ENCODE measurements at places on chromosomes 3 and 15. TPM values are rescaled to one million over a fixed set of nuclear protein-coding genes. Genes with fewer than 3 reads are reported as not detected.
A peak's percentile ranks its signal among the peaks of the same experiment; 100 is the strongest.

DNA sequence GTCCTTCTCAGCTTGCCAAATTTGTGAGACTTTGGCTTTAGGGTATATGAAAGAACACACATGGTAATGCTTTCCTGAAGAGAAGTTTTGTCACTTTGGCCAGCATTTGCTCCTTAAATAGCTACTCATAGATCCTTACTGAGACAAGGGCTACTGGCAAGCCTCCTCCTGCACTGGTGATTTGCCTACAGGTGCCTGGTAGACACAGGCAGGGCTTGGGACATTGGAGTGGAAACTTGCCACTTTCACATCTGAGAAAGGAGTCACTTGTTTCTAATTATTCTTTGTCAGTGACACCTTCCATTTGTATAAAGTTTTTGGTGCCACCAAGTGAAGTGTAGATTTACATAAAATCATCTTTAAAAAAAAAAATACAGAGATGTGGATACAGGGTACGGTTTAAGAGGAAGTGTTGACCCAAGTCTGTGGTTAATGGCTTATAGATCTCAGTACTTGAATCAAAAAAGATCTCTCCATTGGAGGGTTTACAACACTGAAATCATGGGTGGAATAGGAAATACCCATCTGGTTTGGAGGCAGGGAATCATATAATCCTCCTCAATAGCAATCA lies 132.8 kb upstream of the GADL1 start:
- no peak for DNase-seq

DNA sequence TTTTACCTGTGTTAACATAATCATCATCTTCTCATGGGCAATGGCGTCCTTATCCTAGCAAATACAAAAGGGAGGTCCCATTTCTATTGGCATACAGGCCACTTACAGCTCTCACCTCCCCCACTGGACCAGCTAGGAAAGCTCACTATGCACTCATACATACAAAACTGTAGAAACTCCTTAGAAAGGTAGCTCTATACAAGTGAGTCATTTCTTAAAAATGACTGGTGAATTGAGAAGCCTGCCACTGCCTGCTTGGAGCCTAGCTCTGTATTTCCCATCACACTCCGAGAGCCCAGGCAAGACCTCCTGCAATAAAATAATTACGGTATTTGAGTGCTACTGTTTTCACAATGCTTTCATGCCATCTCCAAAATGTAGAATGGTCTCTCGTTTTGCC lies 321.8 kb downstream of the ULK4 start:
- no peak for DNase-seq

SERPINI2 gene
- 0.41 TPM for total RNA-seq

DNA sequence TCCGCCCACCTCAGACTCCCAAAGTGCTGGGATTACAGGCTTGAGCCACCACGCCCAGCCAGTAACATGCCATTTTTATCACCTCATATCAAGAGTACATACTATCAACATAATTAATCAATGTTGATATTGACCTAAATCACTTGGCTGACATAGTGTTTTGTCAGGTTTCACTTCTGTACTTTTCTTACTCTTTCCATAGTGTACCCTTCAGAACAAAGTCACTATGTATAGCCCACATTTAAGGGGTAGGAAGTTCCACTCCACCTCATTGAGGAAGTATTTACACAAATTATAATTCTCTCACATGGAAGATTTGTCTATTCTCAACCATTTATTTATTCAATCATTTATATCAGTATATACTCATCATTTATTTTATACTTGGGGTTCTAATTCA lies 145.2 kb downstream of the STAG1 start:
- DNase-seq = no peak

GRCh38 chr3:177449360-177450006 lies 252.2 kb upstream of the TBL1XR1 start:
- no peak for DNase-seq

DNA sequence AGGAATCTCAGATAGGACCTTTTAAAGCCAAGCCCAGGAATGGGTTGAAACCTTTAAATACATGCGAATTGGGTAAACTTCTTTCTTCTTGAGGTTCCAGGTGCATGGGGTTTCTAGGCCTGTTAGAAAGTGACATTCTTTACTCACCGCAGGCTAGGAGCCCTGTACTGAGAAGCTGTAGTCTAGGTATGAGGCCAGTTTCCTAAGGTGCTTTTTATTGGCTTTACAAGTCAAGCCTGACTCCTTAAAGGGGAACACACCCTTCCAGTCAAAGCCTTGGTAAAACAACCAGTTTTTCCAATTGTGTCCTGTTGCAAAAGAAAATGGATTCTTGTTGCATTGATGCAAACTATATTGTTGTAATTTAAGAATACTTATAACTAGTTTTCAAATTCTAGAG lies 76.1 kb upstream of the ATP11B start:
- DNase-seq = no peak

TNFAIP8L3 gene
- total RNA-seq = 6.0 TPM

ZNF860 gene
- total RNA-seq = 0.08 TPM

DNA sequence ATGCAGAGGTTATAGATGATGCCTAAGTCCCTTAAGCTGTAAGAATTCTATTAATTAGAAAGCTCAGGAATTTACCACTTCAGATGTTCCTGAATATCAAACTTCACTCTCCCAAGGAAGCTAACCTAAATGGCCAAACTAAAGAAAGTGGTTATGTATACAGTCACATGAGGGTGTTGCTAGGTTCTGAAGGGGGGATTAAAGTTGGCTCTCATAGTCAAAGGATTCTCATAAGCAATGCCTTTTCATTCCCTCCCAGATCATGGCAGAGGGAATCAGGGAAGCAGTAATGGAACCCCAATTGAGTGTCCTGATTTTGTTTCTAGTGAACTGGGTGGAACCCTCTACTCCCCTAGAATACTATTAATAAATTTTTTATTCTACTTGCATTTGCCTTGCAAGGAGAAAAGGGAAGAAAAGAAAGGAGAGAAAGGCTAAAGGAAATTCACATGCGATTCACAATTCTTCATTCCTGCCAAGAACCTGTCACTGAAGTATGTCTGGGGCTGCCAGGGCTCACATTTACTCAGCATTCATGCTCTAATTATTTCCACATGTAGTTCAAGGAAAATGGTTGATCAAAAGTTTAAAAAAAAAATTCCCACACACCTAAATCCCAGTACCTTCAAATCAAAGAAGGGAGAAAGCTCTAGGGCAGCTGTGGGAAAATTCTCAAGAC lies 25.1 kb downstream of the FSTL1 start:
- DNase-seq = no peak

GRCh38 chr15:78988361-78988911 lies 43.6 kb upstream of the CTSH start:
- DNase-seq = peak; percentile 53

DNA sequence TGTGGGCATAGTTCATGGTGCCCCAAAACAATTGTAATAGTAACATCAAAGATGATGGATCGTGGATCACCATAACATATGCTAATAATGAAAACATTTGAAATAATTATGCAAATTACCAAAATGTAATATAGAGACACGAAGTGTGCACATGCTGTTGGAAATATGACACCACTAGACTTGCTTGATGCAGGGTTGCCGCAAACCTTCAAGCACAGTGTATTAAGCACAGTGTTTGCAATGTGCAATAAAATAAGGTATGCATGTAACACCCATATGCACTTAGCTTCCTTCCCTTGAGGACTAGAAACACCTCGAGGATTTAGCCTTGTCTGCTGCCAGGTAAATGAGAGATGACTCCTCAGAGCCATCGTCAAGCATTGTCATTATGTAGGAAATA lies 10.9 kb upstream of the GJD2 start:
- no peak for DNase-seq

- DNase-seq = no peak
Measured at GRCh38 chr3:57856675-57857074, 100.6 kb downstream of the SLMAP start.

TLR9 gene
- 0.66 TPM for total RNA-seq

Measured in left ventricle myocardium inferior (tissue), 1 donor.